ENCODE measurements at places on chromosomes 1 and 21.
A peak's percentile ranks its signal among the peaks of the same experiment; 100 is the strongest.

- DNase-seq, result no peak
Measured at GRCh38 chr1:118113261-118113660, 71.8 kb downstream of the SPAG17 start.

- peak; percentile 25 for DNase-seq
Measured at GRCh38 chr1:158931055-158931737, at the start of gene PYHIN1. PYHIN1 (plus strand) TSS chr1:158931552; CDS start chr1:158936911, 5,359 bp downstream.

GRCh38 chr1:237219751-237220642, 178.0 kb downstream of the RYR2 start:
- no peak for DNase-seq

DNA sequence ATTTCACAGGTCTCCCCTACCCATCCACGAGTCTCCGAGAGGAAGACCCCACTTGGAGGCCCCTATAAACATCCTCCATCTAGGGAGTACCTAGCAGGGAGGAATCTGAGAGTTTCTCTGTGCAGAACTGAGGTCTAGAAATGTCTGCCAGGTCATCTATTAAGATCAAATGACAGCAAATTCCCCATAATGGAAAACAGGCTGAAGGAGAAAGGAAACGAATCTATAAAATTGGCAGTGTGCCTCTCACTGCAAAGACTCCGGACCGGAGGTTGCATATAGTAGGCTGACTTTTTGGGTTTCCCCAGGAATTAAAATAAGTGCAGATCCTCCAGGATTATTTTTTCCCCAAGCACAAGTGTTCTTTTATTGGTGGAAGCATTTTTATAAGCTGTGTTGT, 57.7 kb downstream of the NMNAT2 start:
- no peak for DNase-seq

GRCh38 chr1:109441069-109441468, 14.8 kb upstream of the PSMA5 start:
- no peak for DNase-seq

GRCh38 chr1:221415651-221416050, 326.2 kb downstream of the DUSP10 start:
- no peak for DNase-seq

- DNase-seq, result peak; percentile 4
Measured at GRCh38 chr1:107936498-107937481, 28.2 kb downstream of the VAV3 start.

GRCh38 chr1:52558941-52559340, 6.0 kb upstream of the TUT4 start:
- no peak for DNase-seq

DNA sequence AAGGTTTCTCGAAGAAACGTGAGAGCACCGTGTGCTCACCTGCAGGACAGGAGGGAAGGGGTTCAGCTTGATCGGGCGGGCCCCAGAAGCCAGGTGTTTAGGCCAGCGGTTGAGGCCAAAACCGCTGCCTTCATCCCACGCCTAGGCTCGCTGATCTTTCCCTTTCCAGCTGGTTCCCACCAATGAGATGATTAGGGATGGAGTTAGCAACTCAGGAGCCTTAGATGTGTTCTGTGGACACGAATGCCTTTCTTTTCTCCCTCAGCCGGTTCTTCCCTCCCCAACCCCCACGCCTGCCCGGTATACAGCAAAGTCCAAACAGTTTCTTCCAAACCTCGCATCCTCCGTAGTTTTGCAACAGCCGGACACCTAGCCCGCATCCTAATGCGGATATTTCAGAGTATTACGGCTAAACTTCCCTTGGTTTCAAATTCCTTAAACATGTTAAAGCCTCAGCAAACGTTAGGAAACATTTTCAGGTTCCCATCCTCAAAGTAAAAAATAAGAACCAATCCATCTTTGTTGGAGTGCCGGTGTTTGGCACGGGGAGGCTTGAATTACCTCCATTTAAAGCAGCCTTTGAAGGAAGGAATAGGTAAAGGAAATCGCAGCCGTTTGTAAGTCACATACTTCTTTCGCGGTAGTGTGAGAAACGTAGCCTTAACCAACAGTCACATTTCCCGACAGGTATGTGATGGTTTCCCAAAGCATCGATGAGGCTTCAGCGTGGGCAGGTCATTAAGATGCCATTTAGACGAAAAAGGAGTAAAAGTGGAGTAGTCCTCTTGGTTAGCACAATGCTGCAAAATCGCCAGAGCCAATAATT, 1.1 kb downstream of the LRRC8C start:
- no peak for DNase-seq

DNA sequence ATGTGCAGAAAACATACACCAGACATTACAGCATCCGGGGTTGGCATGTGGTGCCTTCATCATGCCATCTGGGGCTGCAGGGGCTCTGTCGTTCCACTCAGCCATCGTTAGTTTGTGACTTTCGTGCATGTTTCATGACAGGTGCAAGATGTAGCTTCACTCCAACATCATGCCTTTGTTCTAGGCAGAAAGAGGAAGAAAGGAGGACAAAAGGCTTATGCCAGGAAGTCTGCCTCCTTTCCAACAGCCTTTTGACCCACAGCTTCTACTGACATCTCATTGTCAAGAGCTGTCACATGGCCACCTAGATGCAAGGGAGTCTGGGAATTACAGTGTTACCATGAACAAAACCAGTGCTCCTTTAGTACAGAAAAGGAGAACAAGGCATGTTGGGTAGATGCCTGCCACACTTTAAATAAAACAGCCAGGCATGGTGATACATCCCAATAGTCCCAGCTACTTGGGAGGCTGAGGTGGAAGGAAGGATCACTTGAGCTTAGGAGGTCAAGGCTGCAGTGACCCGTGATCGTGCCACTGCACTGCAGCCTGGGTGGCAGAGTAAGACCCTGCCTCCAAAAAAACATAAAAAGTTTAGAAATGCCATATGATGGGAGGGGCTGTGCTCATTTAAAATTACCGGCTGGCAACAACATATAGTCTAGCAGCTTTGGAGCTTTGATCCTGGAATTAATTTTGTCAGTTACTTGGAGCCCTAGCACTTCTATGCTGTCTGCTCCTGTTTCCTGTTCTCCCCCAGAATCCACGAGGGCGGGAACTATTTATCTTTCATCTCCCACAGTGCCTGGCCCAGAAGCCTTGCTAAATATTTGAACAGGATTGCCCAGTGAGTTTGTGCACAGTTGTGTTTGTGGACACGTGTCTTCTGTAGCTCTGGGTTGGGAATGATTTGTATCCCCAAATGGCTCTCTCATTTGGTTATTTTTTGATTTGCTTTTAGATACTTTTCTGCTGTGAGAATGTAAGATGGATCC, 7.4 kb downstream of the DOP1B start:
- DNase-seq, result no peak

DNA sequence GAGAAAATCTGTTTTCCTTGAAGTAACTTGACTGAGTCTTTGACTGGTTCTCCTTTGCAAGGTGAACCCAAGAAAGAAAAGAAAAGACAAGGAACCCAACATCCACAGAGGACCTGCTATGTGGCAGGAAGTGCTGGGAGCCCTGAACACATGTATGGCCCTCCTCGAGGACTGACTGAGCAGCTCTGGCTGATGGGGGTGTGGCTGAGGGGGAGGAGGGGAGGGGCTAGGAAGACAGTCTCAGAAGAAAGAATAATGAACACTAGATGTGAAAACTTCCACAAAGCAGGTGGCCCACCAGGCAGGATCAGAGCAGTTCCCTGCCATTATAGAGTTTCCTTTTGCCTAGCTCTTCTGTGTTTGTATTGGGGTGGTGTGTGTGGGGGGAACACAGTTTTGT, 26.1 kb downstream of the NENF start:
- no peak for DNase-seq

DNA sequence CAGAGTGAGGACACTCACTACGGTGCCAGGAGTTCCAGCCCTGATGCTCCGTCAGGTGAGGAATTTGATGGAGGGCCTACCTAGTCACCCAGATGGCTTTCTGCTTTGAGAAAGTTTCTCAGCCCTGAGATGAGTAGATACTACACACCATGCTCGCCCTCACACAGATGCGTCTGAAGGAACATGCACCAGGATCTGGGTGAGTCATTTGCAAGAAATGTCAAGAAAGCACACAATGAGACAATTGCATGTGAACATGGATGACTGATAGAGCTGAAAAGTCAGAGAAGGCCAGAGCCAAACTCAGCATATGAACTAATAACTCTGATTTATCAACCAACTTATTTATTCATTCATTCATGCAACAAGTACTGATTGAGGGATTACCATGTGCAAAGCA, 483.9 kb downstream of the OMA1 start:
- DNase-seq, result no peak

- DNase-seq, result no peak
Measured at GRCh38 chr1:2925918-2926317, 95.3 kb upstream of the ACTRT2 start.

- no peak for DNase-seq
Measured at GRCh38 chr21:44525391-44526095, 14.5 kb downstream of the KRTAP10-1 start.

GRCh38 chr1:23188434-23188884, 19.8 kb upstream of the LUZP1 start:
- DNase-seq, result no peak

GRCh38 chr1:35179908-35180307, 13.0 kb downstream of the SFPQ start:
- DNase-seq, result no peak

GRCh38 chr1:3351449-3352298, 102.8 kb upstream of the ARHGEF16 start:
- DNase-seq, result no peak

GRCh38 chr1:68745011-68745410, 248.1 kb upstream of the DEPDC1 start:
- no peak for DNase-seq

DNA sequence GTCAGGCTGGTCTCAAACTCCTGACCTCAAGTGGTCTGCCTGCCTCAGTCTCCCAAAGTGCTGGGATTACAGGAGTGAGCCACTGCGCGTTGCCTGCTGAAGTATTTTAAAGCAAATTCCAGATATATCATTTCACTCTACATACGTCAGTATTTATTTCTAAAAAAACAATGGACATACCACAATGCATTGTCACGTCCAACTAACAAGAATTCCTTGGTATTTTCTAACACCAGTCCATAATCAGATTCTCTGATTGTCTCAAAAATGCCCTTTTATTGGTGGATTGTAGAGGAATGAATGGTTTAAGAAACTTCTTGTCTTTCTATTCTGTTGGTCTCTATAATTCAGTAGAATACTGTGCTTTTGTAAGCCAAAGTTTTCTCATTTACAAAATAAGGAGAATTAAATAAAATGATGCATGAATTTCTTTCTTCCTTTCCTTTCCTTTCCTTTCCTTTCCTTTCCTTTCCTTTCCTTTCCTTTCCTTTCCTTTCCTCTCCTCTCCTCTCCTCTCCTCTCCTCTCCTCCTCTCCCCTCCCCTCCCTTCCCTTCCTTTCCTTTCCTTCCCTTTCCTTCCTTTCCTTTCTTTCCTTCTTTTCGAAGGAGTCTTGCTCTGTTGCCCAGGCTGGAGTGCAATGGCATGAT, 55.8 kb downstream of the VPS13D start:
- no peak for DNase-seq

DNA sequence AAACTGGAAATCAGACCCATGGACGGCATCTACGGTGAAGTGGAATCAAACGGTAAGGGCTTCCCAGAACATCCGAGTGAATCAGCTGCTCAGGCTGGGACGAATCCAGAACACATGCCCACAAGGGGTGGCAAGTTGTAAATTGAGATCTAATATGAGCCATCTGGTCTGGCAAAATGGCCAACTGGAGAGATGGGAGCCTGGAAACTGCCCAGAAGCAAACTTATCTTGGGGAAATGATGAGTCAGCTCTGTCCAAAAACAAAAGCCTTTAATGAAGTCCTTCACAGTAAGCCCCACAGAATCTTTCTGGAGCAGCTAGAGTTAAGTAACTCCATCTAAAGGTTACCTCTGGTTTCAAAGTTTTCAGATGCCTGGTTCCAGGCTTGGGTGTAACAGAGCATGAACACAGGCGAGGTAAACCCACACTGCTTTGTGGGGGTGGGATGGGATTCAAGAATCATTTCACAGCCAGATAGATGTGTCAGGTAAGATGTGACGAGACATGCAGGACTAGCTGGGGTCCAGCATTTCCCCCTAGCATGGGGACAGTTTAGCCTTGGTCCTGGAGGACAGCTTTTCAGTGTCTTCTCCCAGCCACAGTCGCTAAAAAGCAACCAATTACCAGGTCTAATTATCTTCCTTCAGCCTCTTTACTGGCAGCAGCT, 10.5 kb upstream of the SRP9 start:
- DNase-seq, result no peak

GRCh38 chr1:14602136-14602535, 3.7 kb downstream of the KAZN start:
- no peak for DNase-seq

GRCh38 chr1:211538287-211538686, 40.7 kb downstream of the SLC30A1 start:
- no peak for DNase-seq

- no peak for DNase-seq
Measured at GRCh38 chr1:53637511-53638359, 101.2 kb downstream of the GLIS1 start.

GRCh38 chr1:201537028-201537427, 1.9 kb upstream of the NAV1 start:
- no peak for DNase-seq

Data from effector CD4-positive, alpha-beta T cell (primary cell).